Activated T-cell treated with anti-CD3 and anti-CD28 coated beads for 24 hours (primary cell): ENCODE measurements at places on chromosomes 6 and 20.

GRCh38 chr20:4567170-4567569 lies 154.5 kb upstream of the PRND start:
- no peak for DNase-seq

- DNase-seq = no peak
Measured at GRCh38 chr6:45543298-45544235, 165.8 kb upstream of the SUPT3H start.

- no peak for DNase-seq
Measured at GRCh38 chr6:40146902-40147301, 212.6 kb upstream of the MOCS1 start.

- no peak for DNase-seq
Measured at GRCh38 chr6:137734875-137735182, 132.2 kb upstream of the TNFAIP3 start.
